ENCODE measurements at places on chromosomes 16 and 17. TPM values are rescaled to one million over a fixed set of nuclear protein-coding genes. Genes with fewer than 3 reads are reported as not detected.

DNA sequence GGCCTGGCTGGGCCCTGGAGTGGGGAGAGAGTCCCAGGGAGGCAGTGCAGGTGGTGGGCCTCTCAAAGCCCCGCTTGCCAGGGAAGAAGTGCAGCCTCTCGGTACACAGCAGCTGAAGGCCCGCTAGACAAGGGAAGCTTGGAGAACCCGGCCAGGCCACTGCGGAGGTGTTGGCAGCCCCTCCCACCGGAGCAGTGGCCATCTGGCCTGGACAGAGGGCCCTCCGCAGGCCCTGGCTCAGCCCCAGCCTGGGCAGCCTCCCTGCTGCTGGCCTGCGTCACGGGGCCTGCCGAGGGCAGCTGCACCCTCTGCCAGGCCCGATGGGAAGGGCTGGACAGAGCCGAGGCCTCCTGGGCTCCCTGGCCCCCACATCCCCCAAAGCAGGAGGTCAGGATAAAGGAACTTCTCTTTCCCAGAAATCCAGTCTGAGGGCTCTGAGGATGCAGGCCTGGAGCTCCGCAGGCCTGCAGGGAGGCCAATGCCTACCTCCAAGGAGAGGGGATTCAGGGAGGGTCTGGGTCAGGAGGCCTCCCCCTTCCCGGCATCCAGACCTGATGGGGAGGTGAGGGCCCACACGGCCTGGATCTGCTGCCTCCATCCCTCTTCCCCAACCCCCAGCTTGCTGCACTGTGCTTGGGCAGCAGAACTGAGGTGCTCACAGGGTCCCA lies 4.3 kb downstream of the SPPL2C start:
- no peaks in the 10 kb centered on the region for H3K27me3 ChIP-seq
- DNase-seq = peak; percentile 56
- no peak overlapping the region for H3K4me3 ChIP-seq
- no peak overlapping the region for H3K27ac ChIP-seq
- H3K36me3 ChIP-seq = no peaks in the 10 kb centered on the region
- H3K4me1 ChIP-seq = peaks cover 5% of the 10 kb centered on the region

DNA sequence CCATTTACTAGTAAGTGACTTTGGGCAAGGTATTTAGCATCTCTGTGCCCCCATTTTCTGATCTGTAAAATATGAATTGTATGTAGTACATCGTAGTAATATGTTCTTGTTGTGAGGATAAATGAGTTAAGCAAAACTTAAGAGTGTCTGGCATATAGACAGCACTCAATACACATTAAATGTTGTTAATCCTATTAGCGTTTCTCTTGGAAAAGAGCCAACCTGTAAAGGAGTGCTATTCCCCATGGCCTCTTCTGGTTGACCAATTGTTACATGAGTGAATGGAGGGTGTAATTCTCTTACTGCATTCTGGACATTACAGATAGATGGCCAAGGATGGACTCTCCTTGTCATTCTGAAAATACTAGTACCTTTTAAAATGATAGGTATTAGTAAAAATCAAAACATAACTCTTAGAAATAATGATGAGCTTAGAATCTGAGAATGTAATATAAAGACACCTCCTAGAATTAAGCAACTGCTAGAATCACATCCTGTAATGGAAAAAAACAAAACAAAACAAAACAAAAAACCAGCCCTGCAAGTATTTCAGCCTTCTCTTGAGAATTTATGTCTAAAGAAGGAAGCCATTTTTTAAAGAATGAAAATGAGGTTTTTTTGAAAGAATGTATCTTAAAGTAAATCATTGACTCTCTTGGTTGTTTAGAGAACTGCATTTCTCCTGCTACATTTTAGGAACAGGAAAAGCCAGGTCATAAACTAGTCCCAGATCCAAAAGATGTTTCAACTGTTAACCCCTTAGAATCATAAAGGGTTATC lies 30.5 kb downstream of the IQCK start:
- no peaks in the 10 kb centered on the region for H3K27me3 ChIP-seq
- DNase-seq = no peak
- H3K27ac ChIP-seq = no peak overlapping the region
- peaks cover 13% of the 10 kb centered on the region for H3K4me1 ChIP-seq
- H3K4me3 ChIP-seq = no peak overlapping the region
- no peaks in the 10 kb centered on the region for H3K36me3 ChIP-seq

DNA sequence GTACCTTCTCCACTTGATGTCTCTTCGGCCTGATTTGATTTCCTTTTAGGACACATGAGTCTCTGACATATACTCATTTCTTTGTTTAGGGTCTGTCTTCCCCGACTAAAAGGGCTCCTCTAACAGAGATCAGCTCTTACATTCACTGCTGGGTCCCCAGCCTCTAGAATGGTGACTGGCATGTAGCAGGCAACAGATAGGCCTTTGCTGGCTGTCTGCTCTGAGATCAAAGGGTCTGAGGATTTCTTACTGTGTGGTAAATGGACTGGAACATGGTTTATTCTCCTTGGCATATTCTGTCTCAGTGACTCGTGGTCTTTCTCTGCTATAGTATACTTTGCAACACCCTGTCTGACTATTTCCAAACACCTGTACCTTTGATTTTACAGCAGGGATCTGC lies 16.7 kb downstream of the DNAAF1 start:
- DNase-seq = no peak
- H3K4me3 ChIP-seq = no peak overlapping the region
- H3K27ac ChIP-seq = no peak overlapping the region
- no peaks in the 10 kb centered on the region for H3K36me3 ChIP-seq
- H3K4me1 ChIP-seq = no peaks in the 10 kb centered on the region

DNA sequence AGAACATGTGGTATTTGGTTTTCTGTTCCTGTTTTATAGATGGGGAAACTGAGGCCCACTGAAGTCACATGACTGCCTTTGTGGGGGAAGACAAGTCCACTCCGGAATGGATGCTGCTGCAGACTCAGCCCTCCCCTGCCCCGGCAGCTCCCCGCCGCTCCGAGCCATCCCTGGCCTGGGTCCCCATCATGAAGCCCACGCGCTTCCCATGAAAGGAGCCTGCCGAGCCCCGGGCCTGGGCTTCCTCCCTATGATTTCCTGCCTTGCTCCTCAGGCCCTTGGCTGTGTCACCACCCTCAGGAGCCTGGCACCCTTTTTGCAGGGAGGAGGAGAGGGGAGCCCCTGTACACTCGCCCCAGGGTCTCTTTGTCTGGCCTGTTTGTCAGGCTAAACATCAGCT lies 125.3 kb upstream of the FOXF1 start:
- no peak overlapping the region for H3K27ac ChIP-seq
- no peak for DNase-seq
- no peaks in the 10 kb centered on the region for H3K4me1 ChIP-seq
- H3K27me3 ChIP-seq = peaks cover 12% of the 10 kb centered on the region

DNA sequence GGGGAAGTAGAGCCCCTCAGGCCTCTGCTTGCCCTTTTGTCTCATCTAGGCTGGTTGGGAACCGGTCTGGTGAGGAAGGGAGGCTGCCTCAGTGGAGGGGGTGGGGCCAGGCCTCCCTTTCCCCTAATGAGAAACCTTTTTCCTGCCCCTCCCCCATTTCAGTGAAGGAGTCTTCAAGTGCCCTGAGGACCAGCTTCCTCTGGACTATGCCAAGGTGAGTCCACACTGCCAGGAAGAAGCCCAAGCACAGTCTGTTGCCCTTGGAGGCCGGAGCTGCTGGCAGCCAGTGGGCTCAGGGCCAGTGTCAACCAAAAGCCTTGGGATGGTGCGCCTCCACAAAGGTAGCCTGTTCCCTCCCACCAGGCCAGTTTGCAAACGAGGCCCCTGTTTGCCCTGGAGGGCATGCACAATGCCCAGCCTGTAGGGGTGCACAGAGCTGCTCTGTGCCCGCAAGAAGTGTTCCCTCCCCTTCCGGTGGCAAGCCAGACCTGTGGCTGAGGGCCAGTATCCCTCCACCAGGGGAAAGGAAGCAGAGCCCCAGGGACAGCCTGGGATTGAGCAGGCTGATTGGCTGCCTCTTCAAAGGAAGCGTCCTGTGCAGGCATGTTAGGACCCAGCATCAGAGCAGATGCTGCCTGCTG lies 3.4 kb downstream of the TRAF4 start:
- DNase-seq = no peak
- H3K4me3 ChIP-seq = no peak overlapping the region
- H3K36me3 ChIP-seq = peaks cover 21% of the 10 kb centered on the region
- H3K4me1 ChIP-seq = peaks cover 28% of the 10 kb centered on the region
- H3K27me3 ChIP-seq = no peaks in the 10 kb centered on the region

DNA sequence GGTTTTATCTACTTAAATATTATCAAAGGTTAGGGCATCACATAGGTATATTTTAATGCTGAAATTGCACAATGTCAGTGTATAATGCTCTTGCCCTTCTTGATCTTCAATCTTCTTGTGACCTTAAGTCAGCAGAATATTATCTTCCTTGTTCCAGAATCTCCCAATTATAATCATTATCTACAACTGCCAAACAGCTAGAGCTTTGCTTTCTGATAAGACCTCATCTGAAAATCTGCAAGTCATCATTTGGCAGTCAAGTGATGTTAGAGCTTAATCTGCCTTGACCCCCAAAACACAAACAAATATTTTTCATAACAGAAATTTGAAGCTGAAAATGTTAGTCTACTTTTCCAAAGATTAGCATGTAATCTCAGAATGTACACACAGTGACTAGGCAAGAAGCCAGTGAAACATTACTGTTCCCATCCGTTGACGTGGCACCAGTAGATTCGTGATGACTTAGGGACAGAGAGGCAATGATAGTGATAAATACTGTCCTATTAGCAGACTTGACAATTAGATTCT lies 19.8 kb downstream of the REXO5 start:
- no peaks in the 10 kb centered on the region for H3K4me1 ChIP-seq
- DNase-seq = no peak
- H3K27me3 ChIP-seq = no peaks in the 10 kb centered on the region
- H3K27ac ChIP-seq = no peak overlapping the region

DNA sequence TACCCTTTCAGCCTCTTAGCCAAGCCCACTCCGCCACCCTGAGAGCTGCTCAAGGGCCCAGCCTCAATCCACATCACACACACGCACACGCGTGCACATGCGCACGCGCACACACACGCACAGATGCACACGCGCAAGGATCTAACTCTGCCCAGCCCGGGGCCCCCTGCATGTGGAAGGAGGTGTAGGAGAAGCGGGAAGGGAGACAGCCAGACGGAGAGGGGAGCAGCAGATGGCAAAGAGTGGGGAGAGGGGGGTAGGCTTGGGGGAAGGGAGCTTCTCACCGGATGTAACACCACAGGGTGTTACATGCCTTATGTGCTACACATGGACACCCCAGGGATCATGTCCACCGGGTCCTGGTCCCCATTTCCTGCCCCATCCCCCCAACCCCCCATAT lies 15.3 kb downstream of the DLG4 start:
- H3K27me3 ChIP-seq = no peaks in the 10 kb centered on the region
- peak overlapping the region; percentile 65 for H3K4me3 ChIP-seq
- no peak for DNase-seq
- H3K27ac ChIP-seq = no peak overlapping the region

DNA sequence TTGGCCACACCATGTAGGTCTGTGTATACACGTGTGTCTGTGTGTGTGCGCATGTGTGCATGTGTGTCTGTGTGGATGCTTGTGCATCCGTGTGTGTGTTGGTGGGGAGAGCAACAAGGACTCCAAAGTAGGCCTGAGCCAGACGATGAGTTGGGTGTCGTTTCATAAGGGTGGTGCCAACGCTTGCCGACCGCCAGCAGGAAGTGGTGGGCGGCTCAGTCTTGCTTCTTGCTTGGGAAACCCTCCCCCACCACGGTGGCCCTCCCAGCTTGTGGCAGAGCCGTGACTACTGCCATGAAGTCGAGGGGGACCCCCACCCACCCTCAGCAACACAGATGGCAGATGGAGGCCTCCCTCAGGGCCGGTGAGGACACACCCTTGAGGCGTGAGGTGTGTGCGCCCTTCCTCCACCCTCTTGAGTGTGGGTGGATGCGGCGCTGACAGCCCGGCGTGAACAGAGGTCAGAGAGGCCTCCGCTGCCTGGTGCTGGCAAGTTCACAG lies 17.5 kb downstream of the SBK1 start:
- no peaks in the 10 kb centered on the region for H3K36me3 ChIP-seq
- H3K4me1 ChIP-seq = no peaks in the 10 kb centered on the region
- H3K27ac ChIP-seq = no peak overlapping the region
- no peak overlapping the region for H3K4me3 ChIP-seq
- H3K27me3 ChIP-seq = no peaks in the 10 kb centered on the region
- peak; percentile 54 for DNase-seq

DNA sequence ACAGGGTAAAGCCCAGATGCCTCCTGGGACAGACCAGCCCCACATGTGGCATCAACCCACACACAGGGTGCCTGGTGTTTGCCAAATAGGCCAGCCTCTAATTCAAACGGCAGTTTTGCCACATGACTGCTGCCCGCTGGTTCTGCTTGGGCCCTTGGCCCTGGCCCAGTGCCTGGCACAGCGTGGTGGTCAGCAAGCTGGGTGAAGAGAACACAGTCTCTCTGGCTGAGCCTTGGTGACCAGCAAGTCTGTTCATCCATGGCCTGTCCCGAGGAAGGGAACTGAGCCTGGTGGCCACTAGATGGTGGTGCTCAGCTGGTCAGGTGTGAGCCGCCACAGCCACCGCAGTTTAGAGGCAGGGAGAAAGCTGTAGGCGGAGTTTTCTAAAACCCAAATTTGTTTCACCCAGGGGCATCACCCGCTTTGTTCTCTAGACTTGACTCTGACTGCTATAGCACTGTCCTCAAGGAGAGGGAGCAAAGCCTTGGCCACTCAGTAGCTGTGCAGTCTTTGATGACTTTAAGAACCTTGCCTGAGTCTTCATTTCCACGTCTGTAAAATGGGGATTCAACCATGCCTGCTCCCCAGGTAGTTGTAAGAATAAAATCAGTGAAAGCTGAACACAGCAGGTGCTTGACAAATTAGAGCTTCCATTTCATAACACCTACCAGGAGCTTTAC lies 4.7 kb upstream of the GFAP start:
- H3K4me3 ChIP-seq = no peak overlapping the region
- H3K36me3 ChIP-seq = no peaks in the 10 kb centered on the region
- H3K4me1 ChIP-seq = no peaks in the 10 kb centered on the region

GRCh38 chr17:72249441-72249840 lies 128.6 kb downstream of the SOX9 start:
- DNase-seq = no peak
- H3K36me3 ChIP-seq = no peaks in the 10 kb centered on the region
- H3K4me1 ChIP-seq = no peaks in the 10 kb centered on the region
- H3K4me3 ChIP-seq = no peak overlapping the region
- no peak overlapping the region for H3K27ac ChIP-seq

DNA sequence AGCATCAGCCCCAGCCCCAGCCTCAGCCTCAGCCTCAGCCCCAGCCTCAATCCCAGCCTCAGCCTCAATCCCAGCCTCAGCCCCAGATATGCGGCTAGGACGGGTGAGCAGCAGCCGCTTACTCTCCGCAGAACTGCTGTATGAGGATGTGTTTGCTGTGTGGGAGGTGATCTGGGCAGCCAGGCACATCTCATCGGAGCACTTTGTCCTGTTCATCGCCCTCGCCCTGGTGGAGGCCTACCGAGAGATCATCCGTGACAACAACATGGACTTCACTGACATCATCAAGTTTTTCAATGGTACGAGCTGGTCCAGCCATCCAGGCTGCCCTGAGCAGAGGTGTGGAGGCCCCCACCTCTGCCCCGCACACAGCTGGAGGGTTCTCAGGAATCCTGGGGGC lies 22.0 kb downstream of the MNT start:
- peaks cover 16% of the 10 kb centered on the region for H3K4me1 ChIP-seq
- no peak overlapping the region for H3K4me3 ChIP-seq
- H3K27me3 ChIP-seq = no peaks in the 10 kb centered on the region
- DNase-seq = no peak
- peaks cover 74% of the 10 kb centered on the region for H3K36me3 ChIP-seq
- no peak overlapping the region for H3K27ac ChIP-seq

Gene TBC1D3C
- total RNA-seq = not detected

Gene SLC5A11
- total RNA-seq = 0.21 TPM

Gene TNRC6C
- 11.4 TPM for total RNA-seq

Gene C1QTNF8
- not detected for total RNA-seq

Gene PEMT
- total RNA-seq = 28.1 TPM

Gene SCN4A
- total RNA-seq = 137 TPM

Gene CPD
- 20.5 TPM for total RNA-seq

Gene C16orf89
- 1.2 TPM for total RNA-seq
